ENCODE measurements at places on chromosomes 2 and 18. TPM values are rescaled to one million over a fixed set of nuclear protein-coding genes. Genes with fewer than 3 reads are reported as not detected.

SIX3 gene
- polyA plus RNA-seq = not detected

VPS54 gene
- 8.7 TPM for polyA plus RNA-seq

MAP3K19 gene
- polyA plus RNA-seq = not detected

ARHGAP28 gene
- polyA plus RNA-seq = 1.1 TPM

RUFY4 gene
- not detected for polyA plus RNA-seq

TMEM127 gene
- 124 TPM for polyA plus RNA-seq

GPR155 gene
- 6.5 TPM for polyA plus RNA-seq

CRYBA2 gene
- polyA plus RNA-seq = not detected

ITGA6 gene
- polyA plus RNA-seq = 11.8 TPM

SCN2A gene
- polyA plus RNA-seq = 0.01 TPM

SETBP1 gene
- 1.4 TPM for polyA plus RNA-seq

MATN3 gene
- polyA plus RNA-seq = 0.29 TPM

MERTK gene
- polyA plus RNA-seq = 2.6 TPM

SULT1C4 gene
- 3.0 TPM for polyA plus RNA-seq

CCDC68 gene
- 4.0 TPM for polyA plus RNA-seq

RAD51AP2 gene
- 0.08 TPM for polyA plus RNA-seq

CPLX4 gene
- not detected for polyA plus RNA-seq

VSNL1 gene
- 8.3 TPM for polyA plus RNA-seq

CNGA3 gene
- polyA plus RNA-seq = not detected

UGT1A8 gene
- polyA plus RNA-seq = not detected

CFC1 gene
- 0.08 TPM for polyA plus RNA-seq

UBE2F gene
- 83.4 TPM for polyA plus RNA-seq

Data from heart left ventricle (tissue), 16 donors.